ENCODE measurements at places on chromosomes 7 and 10. TPM values are rescaled to one million over a fixed set of nuclear protein-coding genes. Genes with fewer than 3 reads are reported as not detected.

- no peak for DNase-seq
These were observed 14.1 kb downstream of the PDZD8 start for GRCh38 chr10:117360994-117361667.

DNA sequence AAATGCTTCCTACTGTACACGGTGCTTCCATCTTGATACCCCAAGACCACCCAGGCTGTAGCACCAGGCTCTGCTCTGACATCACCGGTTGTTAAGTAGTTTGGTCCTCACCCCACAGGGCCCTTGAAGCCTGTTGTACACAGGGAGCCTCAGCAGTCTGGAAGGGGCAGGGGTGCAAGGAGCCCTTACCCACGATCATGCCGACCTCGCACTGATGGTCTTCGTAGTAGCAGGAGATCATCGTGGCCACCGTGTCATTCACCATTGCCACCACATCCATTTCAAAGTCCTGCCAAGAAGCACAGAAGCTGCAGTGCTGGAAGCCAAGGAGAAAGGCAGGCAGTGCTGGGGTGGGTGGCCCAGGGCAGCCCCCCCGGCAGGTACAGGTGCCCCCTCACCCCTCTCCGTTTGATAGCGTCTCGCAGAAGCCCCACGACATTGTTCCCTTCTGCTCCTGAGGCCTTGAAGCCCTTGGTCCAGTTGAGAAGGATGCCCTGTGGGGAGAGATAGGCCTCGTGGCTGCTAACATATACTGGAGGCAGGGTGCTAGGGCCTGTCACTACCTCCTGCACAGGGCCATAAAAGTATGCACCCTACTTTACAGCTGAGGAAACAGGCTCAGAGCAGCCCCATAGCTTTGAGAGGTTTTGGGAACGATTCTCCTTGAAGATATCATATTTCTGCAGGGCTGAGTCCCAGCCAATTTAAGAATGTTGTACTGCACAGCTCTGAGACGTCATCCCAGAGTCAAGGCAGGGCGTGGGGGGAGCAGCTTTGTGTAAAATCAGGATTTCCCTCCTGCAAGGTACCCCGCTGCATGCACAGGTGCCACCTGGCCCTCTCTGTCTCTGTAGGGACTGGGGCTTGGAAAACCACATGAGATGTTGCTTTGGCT, 8.7 kb upstream of the MYL7 start:
- no peak for DNase-seq

DNA sequence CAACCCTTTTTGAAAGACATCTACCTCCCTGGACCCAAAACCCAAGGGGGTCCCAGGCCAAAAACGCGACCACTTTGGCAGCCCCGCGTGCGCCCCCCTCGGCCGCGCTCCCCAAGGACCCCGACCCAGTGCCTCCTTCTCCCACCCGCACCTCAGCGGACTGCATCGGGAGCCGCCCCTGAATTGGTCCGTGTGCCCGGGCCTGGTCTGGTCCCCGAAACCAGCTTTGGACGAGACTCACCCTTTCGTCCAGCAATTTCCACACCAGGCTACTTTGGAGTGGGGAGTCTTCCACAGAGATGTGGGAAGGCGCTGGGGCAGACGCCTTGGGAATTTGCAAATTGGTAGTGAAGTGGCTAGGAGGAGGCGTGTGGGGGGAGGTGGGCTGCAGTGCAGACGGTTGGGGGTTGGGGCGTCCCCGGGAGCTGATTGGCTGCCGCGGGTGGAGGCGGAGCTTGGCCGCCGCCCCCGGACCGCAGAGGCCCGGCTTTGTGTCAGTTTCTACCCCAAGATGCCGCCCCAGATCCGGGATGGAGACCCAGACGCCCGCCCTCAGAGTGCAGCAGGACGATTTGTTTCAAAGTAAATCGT, 16.9 kb downstream of the TCAF1 start:
- peak; percentile 56 for DNase-seq

DNA sequence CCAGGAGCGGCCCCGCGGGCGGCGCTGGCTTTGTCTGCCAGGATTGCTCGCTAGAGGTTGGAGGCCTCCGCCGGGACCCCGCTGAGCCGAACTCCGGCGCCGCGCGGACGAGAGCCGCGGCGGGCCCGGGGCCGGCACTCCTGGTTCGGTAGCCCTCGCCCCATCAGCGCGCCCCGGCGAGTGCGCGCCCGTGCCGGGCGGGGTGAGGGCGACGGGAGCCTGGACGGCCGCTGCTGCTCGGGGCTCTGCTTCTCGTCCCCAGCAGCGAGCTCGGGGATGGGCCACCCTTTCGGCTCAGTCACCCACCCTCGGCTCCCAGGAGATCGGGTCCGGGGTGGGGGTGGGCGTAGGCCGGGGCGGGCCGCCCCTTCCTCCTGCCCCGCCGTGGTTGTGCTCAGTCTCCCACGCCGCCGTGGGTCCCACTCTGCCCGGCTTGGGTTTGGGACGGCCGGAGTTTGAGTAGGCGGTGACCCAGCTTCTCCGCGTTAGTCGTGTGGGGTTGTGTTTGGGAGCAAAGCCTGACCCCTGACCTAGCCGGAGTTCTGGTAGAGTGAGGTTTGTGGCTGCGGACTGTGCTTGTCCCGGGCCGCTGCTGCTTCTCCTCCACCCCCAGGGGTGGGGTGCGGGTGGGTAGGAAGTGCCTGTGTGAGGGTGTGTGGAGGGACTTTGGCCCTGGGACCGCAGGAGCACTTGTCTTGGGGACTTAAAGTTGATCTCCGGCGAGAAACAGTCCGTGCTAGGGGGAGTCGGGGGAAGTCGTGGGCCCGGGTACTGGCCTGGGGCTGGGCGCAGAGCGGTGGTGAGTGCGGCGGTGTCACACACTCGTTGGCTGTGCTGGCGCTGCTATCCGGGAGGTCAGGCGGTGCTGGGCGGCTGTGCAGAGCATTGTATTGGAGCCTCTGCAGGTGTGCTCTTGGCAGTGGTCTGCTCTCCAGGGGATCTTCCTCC, 677 bp downstream of the TSPAN14 start:
- peak; percentile 40 for DNase-seq

The OPALIN gene
- total RNA-seq: not detected

- DNase-seq: peak; percentile 30
These were observed 6.4 kb upstream of the TNRC18 start for GRCh38 chr7:5429857-5430611.

Data from mucosa of gallbladder (tissue), 1 donor.